ENCODE measurements at places on chromosomes 7 and 10. TPM values are rescaled to one million over a fixed set of nuclear protein-coding genes. Genes with fewer than 3 reads are reported as not detected.

DNA sequence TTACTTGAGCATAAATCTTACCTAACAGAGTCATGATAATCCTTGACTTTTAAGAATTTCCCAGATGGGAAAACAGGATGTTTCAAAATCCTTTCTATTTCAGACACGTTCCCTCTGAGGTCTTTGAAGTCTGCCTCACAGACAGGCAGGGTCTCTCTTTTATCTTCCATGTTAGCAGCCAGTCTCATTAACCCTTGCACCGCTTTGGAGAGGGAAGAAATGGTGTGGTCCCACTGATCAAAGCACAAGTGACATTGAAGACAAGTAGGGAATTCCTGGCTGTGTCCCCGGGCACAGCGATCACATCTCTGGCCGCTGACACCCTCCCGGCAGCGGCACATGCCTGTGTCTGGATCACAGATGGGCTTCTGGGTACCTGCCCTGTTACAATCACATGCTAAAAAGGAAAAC, 52.7 kb upstream of the LAMB1 start:
- no peak overlapping the region for H3K4me3 ChIP-seq
- peaks cover 7% of the 10 kb centered on the region for H3K27me3 ChIP-seq
- no peak for DNase-seq
- H3K27ac ChIP-seq: no peak overlapping the region
- H3K36me3 ChIP-seq: no peaks in the 10 kb centered on the region

DNA sequence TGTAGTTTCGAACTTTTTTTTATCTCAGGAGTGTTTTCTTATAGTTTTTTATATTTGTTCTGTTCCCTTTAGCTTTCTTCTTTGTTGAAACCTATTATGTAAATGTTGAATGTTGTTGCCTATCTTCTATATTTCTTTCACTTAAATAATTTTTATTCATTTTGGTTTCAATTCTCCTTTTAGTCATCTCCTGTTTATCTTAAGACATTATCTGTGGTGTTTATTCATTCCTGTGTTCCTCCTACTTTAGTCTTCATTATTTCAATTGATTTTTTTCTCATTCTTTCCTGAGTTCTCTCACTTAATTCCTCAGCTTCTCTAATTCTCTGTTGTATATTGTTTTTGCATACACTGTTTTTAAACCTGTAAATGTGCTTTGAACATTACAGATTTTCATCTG, 64.1 kb downstream of the XPNPEP1 start:
- no peak overlapping the region for H3K27ac ChIP-seq
- H3K36me3 ChIP-seq: peaks cover 20% of the 10 kb centered on the region
- H3K4me1 ChIP-seq: peaks cover 17% of the 10 kb centered on the region
- H3K27me3 ChIP-seq: no peaks in the 10 kb centered on the region
- no peak overlapping the region for H3K4me3 ChIP-seq

DNA sequence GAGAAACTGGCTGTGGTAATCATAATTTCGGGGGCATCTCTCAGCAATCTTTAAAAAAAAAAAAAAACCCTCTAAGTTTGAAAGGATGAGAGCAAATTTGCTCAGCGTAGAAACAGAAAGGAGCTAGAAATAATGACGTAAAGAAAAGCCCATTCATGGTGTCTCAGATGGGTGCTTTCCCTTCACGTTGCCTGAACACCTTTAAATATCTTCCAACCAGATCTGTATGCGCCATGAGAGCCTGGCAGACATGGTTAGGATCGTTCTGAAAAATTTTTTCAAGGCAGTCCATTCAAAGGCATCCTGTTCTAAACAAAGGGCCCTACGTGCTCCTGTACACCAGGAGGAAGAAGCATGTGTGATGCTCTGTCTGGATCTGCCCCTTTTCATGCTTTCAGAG, 141.2 kb upstream of the C1QL3 start:
- H3K27me3 ChIP-seq: no peaks in the 10 kb centered on the region
- no peak for DNase-seq
- no peak overlapping the region for H3K4me3 ChIP-seq
- H3K36me3 ChIP-seq: no peaks in the 10 kb centered on the region

DNA sequence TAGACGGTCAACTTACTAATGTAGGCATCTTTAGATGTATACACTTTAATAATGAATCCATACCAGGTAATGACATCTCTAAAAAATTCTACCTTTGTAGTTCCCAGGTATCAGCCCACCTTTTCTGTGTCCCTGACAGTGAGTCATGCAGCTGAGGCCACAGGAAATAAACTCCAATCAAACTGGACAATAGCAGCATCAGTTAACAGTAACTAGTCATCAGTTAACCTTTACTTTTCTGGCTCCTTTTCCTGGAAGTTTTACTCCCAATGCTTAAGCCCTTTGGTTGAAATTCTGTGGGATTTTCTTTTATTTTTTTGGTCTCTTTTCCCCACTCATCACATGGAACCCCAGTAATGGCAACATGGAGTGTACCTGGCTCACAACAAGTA, 617.6 kb downstream of the SORCS3 start:
- no peak for DNase-seq
- H3K4me3 ChIP-seq: no peak overlapping the region
- no peaks in the 10 kb centered on the region for H3K27me3 ChIP-seq
- no peaks in the 10 kb centered on the region for H3K36me3 ChIP-seq
- no peak overlapping the region for H3K27ac ChIP-seq
- no peaks in the 10 kb centered on the region for H3K4me1 ChIP-seq

DNA sequence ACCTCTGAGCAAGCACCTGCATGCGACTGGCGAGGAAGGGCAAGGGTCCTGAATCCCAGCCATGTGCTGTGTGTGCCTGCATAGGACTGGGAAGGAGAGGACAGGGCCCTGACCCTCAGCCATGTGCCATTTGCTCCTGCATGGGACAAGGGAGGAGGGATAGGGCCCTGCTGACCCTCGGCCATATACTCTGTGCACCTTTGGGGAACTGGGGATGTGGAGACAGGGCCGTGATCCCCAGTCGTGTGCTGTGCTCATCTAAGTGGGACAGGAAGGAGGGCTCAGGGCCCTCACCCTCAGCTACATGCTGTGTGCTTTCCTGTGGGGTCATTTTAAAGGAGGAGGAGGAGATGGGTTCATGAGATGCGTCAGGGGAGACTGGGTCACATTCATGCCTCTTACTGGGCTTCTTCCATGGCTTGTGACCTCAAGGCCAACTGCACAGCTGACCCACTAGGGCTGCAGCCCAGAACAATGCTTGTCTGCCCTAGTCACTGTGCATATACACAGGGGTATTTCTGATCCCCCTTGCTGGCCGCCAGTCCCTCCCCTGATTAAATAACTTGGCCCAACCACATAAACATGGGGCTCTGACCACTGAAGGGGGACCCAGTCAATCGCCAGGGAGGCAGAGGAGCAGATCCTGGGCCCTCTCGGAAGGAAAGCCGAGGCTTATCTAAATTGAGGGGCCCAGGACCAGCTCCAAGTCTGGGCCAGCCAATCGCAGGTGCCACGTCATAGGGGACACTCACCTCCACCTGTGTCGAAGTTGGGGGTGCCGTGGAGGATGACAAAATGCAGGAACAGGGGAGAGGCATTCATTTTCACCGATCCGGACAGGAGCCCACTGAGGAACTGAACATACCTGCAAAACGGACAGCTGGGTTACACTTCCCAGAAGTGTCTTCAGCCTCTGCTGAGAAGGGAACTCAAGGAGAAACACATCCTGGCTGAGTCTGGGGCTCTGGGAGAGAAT, 167.3 kb downstream of the TNS3 start:
- no peak overlapping the region for H3K4me3 ChIP-seq
- no peaks in the 10 kb centered on the region for H3K4me1 ChIP-seq
- no peak for DNase-seq
- peaks cover 64% of the 10 kb centered on the region for H3K36me3 ChIP-seq
- H3K27ac ChIP-seq: no peak overlapping the region

DNA sequence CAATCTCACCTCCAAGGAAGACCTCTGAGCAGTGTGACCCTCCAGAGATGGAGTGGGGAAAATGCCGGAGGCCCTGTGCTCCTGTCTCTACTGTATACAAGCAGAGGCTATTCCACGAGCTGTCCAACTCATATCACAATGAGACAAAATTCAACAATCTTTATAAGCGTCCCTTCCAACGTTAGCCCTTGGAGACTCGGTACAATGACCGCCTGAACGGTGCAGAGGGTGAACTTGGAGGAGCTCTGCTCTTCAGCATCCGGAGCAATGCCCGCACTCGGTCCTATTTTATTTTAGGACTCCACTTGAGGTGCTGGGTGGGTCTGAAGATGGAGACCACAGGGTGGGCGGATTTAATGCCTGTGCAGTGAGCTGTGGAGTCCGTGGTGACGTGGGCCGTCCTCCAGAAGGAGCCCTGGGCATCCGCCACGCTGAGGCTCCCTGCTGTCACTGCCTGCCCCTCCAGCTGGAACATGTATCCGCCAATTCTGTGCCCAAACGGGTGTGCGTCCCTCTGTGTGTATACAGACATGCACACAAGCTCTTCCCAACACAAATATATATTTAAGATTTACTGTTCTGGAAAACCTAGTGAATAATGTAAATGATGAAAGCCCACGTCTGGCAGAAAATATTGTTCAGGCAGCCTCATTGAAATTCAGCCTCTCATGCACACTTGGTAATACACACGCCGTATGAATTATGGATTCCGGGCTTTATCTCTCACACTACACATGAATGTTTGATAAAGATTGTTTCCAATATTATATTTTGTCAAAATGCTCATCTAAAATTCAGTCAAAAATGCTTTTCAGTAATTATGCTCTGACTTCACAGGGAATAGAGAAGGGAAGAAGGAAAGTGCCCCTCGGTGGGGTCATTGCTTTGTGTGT, 239.9 kb upstream of the ZMIZ1 start:
- no peak for DNase-seq
- H3K36me3 ChIP-seq: no peaks in the 10 kb centered on the region
- peaks cover 19% of the 10 kb centered on the region for H3K27me3 ChIP-seq
- H3K4me1 ChIP-seq: no peaks in the 10 kb centered on the region
- no peak overlapping the region for H3K27ac ChIP-seq

- DNase-seq: no peak
- no peak overlapping the region for H3K27ac ChIP-seq
- H3K27me3 ChIP-seq: no peaks in the 10 kb centered on the region
- no peak overlapping the region for H3K4me3 ChIP-seq
- peaks cover 3% of the 10 kb centered on the region for H3K4me1 ChIP-seq
Observed at GRCh38 chr7:84339306-84339705, 144.7 kb upstream of the SEMA3A start.

GRCh38 chr7:99199226-99199625, 8.7 kb downstream of the KPNA7 start:
- no peak for DNase-seq
- peaks cover 3% of the 10 kb centered on the region for H3K36me3 ChIP-seq
- H3K27ac ChIP-seq: no peak overlapping the region
- H3K4me1 ChIP-seq: no peaks in the 10 kb centered on the region
- H3K4me3 ChIP-seq: no peak overlapping the region

DNA sequence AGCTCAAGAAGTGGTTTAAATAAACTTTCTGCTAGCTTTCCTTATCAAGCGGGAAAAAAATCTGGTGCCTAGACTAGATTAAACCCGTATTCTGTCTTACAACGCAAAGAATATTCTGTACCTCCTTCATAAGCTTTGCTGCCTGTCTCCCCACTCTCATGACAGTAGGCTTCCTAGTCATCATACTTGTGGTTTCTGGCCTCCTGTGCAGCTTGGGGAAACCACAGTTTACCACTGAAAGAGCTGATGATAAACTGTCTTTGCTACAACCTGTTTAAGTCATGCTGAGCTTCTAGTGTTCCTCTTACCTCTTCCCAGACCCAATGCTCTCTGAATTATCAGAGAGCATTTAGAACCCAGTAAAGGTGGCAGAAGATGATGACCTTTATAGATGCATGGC, 55.0 kb downstream of the PODXL start:
- peaks cover 21% of the 10 kb centered on the region for H3K36me3 ChIP-seq
- peak overlapping the region; percentile 8 for H3K27ac ChIP-seq
- no peak for DNase-seq

DNA sequence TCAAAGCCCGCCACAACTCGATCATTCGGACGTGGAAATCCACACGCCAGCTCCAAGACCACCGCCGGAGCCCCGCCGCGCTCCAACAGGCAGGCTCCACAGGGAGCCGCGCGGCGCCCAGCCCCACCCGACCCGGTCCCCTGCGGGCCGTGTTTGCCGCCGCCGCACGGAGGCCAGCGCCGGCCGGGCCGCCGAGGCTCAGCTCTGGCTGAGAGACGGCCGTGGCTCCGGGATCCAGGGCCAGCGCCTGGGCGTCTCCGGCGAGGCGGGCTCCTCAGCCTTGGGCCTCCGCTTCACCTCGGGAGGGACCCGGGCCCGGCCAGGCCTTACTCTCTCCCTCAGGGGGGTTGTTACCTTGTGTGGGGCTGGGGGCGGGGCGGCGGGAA, 333 bp downstream of the SMNDC1 start:
- peak overlapping the region; percentile 99 for H3K27ac ChIP-seq
- H3K4me1 ChIP-seq: peaks cover 53% of the 10 kb centered on the region
- peaks cover 41% of the 10 kb centered on the region for H3K36me3 ChIP-seq
- no peak for DNase-seq

- no peak overlapping the region for H3K27ac ChIP-seq
- H3K4me1 ChIP-seq: peaks cover 8% of the 10 kb centered on the region
- DNase-seq: no peak
- H3K36me3 ChIP-seq: no peaks in the 10 kb centered on the region
- H3K27me3 ChIP-seq: no peaks in the 10 kb centered on the region
- H3K4me3 ChIP-seq: no peak overlapping the region
Observed at GRCh38 chr10:77837248-77837924, 89.2 kb downstream of the DLG5 start.

DNA sequence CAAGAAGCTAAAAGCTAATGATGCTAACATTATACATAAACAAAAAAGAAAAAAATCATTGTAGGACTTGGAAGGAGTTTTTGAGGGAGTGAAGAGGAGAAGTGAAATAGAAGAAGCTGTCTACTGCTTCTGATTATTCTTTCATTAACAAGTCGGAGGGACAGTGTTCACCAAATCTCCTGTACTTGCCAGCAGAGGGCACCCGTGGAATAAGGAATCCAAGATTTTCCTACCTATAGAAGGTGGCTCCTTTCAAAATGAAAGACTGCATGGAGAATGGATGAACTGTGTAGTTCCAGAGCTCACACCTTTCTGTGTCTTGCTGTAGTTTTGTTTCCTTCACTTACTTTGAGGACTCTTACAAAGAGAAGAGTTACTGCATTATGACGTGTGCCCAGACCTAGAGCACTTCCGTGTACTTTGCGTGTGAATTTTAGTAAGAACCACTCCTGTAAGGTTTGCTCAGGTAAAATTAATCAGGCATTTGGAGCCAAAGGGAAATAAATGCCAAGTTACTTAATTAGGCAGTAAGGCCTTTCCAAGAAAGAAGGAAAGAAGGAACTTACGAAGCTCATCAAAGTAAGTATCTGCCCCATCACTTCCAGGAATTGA, 145.1 kb downstream of the SEMA3D start:
- no peak overlapping the region for H3K27ac ChIP-seq
- H3K27me3 ChIP-seq: no peaks in the 10 kb centered on the region
- H3K36me3 ChIP-seq: no peaks in the 10 kb centered on the region
- DNase-seq: no peak

DNA sequence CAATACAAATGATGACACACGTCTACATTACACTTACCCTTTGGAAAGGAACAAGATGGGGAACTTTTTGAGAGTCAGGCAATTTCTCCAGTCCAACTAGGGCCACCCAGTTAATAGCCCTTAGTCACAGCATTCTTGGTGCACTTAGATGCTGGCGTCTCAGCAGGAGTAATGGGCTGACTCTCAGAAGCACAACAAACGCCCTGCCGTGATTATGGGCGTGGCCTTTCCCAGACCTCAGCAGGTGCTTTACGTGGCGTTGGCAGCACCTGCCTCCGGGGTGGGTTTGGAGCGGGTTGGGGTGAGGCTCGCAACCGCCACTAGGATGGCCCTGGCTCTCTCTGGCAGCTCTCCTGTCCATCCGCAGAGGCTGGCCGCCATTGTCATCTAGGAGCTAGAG, 147.6 kb upstream of the SHH start:
- no peak for DNase-seq
- H3K27ac ChIP-seq: no peak overlapping the region
- no peak overlapping the region for H3K4me3 ChIP-seq
- no peaks in the 10 kb centered on the region for H3K27me3 ChIP-seq

INMT gene
- 0.17 TPM for total RNA-seq

ANKRD30A gene
- total RNA-seq: not detected

FAM25G gene
- not detected for total RNA-seq

AGAP5 gene
- 9.5 TPM for total RNA-seq

CDHR1 gene
- total RNA-seq: 2.8 TPM
